SW 1271 (cell line): ENCODE measurements at places on chromosomes 3 and 15.

- no peak for DNase-seq
Observed at GRCh38 chr3:65170390-65171042, 482.7 kb upstream of the ADAMTS9 start.

DNA sequence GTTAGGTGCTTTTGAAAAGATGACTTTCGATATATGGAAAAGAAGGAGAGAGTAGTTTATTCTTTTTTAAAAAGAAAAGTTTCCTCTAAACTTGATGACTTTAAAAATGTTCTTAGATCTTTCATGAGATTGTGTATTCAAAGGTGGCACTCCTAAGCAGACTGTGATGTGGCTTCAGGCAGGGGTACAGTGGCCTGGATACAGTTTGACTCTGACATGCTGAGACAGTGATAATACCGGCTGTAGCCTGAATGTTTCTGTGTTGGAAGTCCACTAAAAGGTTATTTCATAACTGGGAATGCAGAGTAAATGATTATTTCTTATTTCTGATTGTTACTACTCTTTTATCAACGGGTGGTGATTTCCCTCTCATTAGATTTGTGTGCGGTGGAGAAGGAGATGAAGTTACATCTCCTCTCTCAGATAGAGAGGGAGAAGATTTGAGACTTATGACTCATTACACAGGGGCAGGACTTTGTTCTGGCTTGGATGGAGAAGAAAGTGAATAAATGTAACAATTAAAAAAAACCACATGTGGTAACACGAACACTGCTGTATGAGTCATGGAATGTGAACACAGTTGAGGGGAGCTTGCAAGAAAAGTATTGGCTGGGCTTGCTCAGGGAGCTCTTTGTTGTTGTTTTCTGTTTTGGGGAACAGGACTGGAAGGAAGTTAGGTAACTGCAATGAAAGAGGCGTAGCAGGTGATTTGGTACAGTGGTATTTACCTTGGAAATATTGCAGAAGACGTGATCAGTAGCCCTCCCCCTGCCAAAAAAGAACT, 21.6 kb downstream of the SPTSSB start:
- DNase-seq, result no peak

- no peak for DNase-seq
Observed at GRCh38 chr3:8647137-8647985, 2.8 kb upstream of the SSUH2 start.

GRCh38 chr3:156460206-156460611, 94.7 kb downstream of the SSR3 start:
- DNase-seq, result no peak

DNA sequence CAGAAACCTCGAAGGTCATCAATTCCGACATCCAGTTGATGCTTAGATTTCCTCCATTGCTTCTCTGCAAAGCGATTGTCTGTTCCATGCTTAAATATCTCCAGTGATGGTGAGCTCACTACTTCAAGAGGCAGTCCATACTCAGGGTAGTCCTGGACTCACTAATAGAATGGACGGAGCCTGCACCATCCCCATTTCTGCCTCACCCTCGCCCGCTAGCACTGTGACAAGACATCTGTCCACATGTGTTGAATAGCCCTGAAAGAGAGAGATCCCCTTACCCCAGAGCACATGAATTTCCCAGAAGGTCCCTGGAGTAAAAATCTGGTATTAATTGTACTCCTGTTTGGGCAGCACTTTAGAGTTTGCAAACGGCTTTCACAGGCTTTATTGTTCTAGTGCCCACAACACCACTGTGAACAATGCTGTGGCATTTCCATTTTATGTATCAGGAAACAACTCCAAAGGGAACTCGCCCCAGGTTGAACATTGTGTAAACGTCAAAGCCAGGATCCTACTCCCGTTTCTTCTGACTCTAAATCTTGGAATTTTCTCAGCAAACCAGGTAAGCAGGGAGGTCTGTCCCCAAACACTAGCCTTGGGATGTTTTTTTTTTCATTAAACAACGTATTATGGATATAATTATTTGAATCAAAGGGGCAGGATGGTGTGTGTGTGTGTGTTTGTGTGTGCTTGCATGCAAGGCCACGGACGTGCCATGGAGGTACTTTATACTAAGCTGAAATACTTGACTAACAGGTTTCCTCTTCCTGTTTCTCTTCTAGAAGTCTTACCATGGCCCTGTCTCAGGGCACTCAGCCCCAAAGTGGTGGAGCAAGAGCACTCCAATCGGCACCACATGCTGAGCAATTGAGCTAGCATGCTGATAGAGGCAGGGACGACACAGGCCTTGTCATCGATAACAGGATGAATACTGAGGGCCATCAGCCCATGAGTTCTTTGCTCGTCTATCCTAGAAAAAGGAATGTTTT, 198.3 kb downstream of the OPA1 start:
- no peak for DNase-seq

DNA sequence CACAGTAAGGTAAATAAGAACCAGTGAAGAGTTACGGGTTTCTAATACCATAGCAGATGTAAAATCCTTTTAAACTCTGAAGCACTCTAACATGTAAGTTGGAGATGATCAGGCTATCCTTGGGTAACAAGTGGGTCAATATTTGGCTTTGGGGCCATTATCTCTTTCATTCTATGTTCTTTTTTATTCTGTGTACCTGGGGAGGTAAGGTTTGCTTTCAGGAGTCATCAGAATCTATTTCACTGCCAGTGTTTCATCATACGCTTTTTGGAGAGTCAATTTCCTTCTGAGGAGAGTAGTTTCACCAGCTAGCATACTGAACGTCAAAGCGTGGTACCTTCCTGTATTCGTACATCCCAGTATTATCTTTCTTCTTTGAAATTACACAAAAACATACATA, 166.5 kb downstream of the GMNC start:
- no peak for DNase-seq

GRCh38 chr3:140342668-140343067, 335.2 kb upstream of the TRIM42 start:
- no peak for DNase-seq

DNA sequence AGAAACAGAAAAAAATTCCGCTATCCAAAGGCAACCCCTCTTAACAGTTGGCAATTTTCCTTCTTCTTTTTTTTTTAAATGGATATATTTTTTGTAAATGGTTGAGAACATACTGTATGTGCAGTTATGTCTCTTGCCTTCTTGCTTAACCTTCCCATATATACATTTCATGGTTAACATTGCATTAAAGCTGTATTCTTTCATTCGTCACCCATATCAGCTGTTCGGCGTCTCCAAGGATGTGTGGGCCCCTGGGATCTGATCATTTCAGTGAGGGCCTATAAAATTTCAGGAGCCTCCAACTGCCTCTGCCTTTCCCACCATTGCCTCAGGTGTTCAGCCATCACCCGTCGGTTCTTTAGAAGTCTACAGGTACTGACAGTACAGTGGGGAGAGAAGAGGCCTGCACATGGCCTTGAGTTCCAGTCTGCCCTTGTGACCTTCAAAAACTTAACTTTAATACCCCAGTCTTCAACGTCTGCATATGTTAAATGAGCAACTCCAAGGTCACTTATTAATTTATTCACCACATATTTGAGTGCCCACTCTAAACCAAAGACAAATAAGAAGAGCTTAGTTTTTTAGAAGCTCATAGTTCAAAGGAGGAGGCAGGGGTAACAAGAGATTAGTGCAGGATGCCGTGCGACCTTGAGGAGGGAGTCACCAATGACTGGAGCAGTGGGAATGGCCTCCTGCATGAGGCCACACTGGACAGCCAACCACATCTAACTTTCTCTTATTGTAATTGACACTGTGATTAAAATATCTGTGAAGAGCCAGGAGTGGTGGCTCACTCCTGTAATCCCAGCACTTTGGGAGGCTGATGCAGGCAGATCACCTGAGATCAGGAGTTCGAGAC, 6.9 kb downstream of the ST6GAL1 start:
- no peak for DNase-seq

DNA sequence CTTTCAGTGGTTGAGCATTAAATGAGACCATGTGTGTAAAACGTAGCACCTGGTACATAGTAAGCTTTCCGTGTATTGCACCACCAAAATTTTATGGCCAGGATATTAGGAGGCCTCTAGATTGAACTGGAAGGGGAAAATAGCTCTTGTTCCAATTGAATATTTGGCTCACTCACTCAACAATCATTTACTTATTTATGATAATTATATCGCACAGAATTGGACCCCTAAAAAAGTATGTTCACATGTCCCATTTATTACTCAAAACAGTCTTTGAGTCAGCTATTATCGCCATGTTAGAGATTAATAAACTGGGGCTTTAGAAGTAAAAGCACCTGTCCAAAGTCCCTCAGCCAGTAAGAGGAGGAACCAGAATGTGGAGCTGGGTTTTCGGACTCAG, 5.1 kb upstream of the TTLL3 start:
- no peak for DNase-seq

DNA sequence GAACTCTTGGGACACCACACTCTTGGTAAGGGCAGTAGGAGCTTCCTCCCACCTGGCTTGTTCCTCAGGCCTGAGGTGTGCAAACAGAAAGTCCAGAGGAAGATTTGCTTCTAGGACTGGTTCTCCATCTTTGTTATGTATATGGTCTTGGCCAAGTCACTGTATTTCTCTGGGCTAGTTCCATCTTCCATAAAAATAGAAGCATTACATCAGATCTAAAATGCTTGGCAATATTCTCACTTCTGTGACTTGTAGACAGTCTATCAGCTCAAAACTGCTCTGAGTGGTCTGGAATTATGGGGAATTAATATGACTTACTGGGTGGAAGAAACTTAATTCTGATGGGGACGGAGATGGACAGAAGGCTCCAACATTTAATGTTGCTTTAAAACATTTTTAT, 55.2 kb downstream of the TMEM108 start:
- no peak for DNase-seq

GRCh38 chr3:193744822-193745684, 152.0 kb downstream of the OPA1 start:
- DNase-seq, result no peak
